ENCODE measurements at places on chromosomes 3 and 15.
A peak's percentile ranks its signal among the peaks of the same experiment; 100 is the strongest.

GRCh38 chr15:82810890-82811426 lies 1.5 kb downstream of the WHAMM start:
- DNase-seq: no peak

- no peak for DNase-seq
These were observed 102.9 kb upstream of the NR2E3 start for GRCh38 chr15:71707230-71708050.

DNA sequence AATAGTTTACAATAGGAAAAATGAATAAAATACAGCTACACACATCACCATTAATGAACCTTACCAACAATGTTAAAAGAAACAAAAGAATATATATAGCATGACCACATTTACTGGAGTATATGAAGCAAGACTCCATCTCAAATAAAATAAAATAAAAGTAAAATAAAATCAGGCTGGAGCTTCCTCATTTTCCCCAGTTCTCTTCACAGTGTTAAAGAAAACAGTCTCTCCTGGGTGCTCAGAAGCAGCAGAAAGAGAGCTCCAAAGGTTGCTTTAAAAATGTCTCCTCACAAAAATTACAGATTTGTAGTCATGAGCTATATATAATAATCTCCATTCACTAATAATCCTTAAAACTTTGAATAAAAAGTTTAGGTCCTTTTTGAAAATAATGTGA lies 48.8 kb downstream of the PIK3CB start:
- DNase-seq: no peak

DNA sequence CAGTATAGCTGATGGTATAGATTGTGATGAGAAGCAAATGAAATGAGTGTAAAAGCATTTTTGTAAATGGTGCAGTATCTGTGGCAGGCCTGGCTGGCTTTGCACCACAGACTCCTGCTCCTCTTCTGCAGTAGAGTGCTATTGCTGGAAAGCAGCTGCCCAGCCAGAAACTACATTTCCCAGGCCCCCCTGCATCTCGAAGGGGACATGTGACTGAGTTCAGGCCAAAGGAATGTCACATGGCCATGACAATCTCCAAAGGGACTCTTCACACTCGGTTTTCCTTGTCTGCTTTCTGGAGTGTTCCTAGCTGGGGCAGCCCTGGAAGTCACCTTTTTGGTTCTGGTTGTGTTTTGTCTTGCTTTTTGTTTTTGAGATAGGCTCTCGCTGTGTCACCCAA lies 277.1 kb downstream of the SUCLG2 start:
- DNase-seq: no peak

DNA sequence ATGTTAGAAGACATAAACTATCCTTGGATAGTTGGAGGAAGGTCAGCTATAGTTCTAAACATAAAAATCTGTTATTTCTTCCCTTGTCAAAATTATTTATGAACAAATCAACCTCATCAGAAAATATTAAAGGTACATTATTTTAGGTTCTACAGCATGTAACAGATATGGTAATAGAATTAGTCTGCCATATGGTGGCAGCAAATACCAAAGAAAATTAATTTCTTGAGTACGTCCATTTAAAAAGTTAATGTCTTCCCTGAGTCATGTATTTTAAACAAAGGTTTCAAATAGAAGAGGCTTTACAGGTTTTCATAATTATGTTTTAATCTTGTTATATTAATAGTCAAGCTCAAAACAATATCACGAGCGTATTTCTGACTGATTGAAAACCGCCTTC lies 17.9 kb upstream of the ANKRD28 start:
- DNase-seq: peak; percentile 42

All from NCI-H446 treated with DMSO at 0.1 percent for 48 hours (cell line).